Substantia nigra (tissue), 51 donors: ENCODE measurements at places on chromosomes 2 and 18.

GRCh38 chr2:74843899-74844298 lies 10.0 kb downstream of the HK2 start:
- no peak for DNase-seq

DNA sequence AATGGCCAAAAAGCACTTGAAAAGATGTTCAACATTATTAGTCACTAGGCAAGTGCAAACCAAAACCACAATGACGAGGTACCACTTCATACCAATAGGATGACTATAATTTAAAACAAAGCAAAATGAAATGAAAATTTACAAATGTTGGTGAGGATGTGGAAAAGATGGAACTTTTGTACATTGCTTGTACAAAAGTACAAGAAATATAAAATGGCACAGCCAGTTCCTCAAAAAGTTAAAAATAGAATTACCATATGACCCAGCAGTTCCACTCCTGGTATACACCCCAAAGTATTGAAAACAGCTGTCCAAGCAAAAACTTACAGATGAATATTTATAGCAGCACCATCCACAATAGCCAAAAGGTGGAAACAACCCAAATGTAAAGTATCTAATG lies 107.8 kb upstream of the XPO1 start:
- no peak for DNase-seq

DNA sequence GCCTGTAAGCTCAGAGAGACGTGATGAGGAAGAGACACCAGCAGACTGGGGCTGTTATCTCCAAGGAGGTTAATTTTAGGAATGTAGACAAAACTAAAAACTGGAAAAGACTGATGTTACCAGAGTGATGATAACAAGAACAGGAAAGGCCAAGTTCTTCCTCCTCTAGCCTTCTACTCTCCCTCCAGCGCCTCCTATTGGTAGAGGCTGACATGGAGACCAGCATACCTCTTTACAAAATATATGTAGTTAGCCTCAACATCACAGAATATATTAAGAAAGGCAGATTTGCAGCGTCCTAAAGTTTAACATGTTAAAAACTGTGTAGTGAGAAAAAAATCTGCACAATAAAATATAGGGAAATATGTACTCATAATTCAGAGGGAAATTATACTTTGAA lies 66.0 kb downstream of the TCF4 start:
- no peak for DNase-seq

DNA sequence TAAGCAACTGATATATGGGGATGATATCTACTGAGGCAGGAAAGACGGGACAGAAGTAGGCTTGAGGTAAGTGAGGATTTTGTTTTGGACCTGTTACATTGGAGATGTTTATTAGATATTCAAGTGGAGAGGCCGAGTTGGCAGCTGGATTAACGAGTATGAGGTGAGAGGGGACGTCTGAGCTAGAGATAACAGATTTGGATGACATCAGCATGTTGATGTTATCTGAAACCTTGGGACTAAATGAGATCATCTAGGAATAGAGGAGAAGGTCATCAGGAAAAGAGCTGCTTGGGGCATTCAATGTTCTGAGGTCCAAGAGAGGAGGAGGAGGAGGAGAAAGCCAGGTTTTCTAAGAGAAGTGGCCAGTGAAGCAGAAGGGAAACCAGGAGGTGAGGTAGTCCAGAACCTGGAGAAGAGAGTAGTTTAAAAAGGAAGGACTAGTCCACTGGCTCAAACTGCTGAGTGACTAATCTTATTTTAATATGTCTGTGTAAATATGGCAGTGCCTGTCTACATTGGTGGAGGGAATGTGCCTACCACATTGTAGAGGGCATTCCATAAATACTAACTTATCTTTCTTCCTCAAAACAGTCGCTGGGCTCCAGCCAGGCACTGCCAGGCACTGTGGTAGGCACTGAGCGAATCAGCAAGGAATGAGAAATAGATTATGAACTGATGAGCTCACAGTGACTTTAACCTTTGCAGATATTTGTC lies 488.3 kb downstream of the DLGAP1 start:
- DNase-seq = no peak

DNA sequence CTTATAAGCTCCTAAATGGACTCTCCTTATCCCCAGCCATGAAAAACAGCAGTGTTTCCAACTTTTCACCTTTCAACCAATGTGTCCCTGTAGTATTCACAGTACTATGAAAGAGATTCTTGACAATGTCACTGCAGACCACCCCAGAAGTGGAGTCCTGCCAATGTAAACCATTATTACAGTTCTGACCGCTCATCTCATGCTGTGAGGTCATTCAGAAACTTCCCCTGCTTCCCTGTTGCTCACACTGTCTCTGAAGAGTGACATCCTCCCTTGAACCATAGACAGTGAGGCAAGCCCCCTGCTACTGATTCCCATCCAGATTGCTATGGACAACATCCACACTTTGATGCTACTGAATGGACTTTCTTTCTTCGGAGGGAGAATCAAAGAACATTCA lies 1523.7 kb upstream of the ACVR2A start:
- no peak for DNase-seq

DNA sequence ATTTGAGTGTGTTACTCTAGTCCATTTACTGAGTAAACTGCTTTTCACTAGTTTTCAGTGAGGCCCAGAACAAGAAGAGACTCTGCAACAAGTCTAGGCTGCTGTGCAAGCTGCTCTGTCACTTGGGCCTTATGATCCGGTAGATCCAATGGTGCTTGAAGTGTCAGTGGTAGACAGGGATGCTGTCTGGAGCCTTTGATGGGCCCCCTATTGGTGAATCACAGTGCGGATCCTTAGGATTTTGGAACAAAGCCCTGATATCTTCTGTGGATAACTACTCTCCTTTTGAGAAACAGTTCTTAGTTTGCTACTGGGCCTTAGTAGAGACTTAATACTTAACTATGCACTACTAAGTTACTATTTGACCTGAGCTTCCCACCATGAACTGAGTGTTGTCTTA lies 150.2 kb downstream of the TMEFF2 start:
- no peak for DNase-seq

DNA sequence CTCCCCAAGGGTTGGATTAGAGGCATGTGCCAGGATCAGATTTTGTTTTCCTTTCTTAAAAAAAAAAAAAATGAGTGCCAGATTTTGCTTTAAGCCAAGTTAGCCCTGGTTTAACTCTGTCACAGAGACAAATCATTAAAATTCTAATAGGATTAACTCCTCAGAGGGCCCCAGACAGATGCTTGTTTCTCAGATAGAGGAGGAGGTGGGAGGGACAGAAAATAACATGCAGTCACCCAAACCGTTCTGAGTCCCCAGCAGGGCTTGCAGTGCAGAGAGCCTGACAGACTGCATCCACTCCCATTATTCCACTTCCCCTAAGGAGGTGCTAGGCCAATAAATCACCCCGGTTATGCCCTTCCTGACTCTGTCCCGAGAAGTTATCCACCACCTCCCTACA lies 6.3 kb upstream of the PROKR1 start:
- no peak for DNase-seq

DNA sequence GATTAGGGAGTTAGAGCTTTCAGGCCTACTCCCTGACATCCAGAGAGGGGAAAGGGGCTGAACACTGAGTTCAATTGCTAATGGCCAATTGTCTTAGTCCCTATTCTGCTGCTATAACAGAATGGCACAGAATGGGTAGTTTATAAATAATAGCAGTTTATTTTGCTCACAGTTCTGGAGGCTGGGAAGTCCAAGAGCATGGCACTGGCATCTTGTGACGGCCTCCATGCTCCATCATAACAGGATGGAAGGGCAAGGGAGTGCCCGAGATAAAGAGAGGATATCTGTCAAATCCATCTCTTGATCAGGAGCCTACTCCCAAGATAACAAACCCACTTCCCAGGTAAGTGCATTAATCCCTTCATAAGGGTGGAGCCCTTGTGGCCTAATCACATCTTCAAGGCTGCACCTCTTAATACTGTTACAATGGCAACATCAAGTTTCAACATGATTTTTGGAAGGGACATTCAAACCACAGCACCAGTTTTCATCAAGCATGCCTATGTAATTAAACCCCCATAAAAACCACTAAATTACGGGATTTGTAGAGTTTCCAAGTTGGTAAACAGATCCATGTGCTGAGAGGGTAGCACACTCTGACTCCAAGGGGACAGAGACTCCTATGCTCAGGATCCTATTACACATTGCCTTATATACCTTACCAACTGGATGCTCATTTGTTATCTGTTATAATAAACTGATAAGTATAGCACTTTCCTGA lies 44.6 kb downstream of the BAZ2B start:
- no peak for DNase-seq

- no peak for DNase-seq
Observed at GRCh38 chr2:218291318-218292047, 820 bp downstream of the TMBIM1 start.
